ENCODE measurements at places on chromosomes 2 and 18.

DNA sequence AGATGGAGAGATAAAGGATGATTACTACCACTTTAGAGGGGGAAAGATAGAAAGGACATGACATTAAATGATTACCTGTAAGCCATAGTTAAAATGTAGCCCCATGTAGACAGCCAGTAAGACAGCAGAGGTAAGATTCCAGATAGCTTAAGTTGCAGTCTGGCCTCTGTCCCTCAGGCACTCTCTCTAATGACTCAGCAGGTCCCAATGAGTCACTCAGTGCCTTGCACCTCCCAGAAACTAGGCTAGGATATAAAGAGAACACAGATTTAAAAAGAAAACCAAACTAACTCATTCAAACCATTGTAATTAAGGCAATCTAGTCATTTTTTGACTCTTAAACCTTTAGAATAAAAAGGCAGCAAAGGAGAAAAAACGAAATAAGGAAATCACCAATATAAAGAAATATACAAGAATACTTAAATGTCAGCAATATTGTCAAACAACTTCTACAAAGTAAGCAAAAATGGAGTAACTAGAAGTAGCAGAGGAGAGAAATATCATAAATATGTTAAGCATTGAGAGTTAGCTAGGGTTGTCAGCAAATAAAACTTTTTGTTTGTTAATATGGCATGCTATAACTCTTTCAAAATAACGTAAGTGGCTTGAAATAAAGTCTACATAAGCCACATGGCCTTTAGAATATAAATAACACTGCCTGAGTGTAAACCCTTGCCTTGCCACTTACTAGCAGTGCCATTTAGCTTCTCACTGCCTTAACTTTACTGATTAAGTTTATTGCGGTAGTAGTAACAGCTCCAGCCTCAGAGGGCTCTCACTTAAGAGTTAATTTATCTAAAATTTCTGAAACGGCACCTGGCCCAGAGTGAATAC, 48.5 kb downstream of the SOCS6 start:
- peak; percentile 43 for DNase-seq
- H3K4me1 ChIP-seq: 0 out of 2 replicates have a peak, but pooled peaks cover 10% of the 10 kb centered on the region
- no peak overlapping the region for H3K4me3 ChIP-seq
- no peaks in the 10 kb centered on the region for H3K36me3 ChIP-seq

- peaks cover 6% of the 10 kb centered on the region for H3K4me1 ChIP-seq
- peak overlapping the region; percentile 78 for H3K4me3 ChIP-seq
Observed at GRCh38 chr2:86336675-86337243, 667 bp downstream of the REEP1 start.

GRCh38 chr18:10010611-10011015, 96.8 kb downstream of the VAPA start:
- no peak overlapping the region for H3K27ac ChIP-seq
- H3K4me1 ChIP-seq: no peaks in the 10 kb centered on the region
- H3K27me3 ChIP-seq: no peaks in the 10 kb centered on the region
- no peaks in the 10 kb centered on the region for H3K36me3 ChIP-seq

GRCh38 chr2:154693741-154694340, 4.7 kb upstream of the KCNJ3 start:
- no peak overlapping the region for H3K4me3 ChIP-seq
- no peak for DNase-seq
- H3K4me1 ChIP-seq: peaks cover 7% of the 10 kb centered on the region

DNA sequence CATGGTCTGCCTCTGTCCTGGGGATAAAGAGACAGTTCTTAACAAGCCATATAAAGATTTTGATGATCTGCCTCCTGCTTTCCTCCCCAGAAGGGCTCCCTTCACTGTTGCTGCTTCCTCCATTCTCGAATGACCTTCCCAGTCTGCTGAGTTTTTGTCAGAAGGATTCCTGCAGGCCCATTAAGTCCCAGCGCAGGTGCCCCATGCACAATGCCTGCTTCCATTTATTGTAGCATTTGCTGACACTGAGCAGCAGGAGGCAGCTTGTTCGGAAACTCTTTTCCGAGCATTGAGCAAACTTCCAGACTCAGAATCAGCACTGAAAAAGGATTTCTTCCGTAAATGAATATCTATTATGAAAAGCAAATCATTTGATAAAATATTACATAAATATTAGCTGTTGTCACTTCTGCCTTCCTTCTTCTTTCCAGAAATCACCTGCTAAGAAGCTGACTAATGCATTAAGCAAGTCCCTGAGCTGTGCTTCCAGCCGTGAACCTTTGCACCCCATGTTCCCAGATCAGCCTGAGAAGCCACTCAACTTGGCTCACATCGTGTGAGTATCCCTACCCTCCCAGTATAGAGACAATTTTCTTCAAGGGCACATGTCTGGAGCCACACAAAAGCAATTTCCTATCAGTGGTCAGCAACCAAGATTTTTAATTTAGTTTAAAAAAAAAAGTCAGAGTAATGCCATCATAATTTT, 110.4 kb downstream of the DTNA start:
- H3K4me3 ChIP-seq: no peak overlapping the region
- no peak overlapping the region for H3K27ac ChIP-seq
- no peaks in the 10 kb centered on the region for H3K27me3 ChIP-seq
- peak; percentile 54 for DNase-seq
- H3K36me3 ChIP-seq: no peaks in the 10 kb centered on the region

DNA sequence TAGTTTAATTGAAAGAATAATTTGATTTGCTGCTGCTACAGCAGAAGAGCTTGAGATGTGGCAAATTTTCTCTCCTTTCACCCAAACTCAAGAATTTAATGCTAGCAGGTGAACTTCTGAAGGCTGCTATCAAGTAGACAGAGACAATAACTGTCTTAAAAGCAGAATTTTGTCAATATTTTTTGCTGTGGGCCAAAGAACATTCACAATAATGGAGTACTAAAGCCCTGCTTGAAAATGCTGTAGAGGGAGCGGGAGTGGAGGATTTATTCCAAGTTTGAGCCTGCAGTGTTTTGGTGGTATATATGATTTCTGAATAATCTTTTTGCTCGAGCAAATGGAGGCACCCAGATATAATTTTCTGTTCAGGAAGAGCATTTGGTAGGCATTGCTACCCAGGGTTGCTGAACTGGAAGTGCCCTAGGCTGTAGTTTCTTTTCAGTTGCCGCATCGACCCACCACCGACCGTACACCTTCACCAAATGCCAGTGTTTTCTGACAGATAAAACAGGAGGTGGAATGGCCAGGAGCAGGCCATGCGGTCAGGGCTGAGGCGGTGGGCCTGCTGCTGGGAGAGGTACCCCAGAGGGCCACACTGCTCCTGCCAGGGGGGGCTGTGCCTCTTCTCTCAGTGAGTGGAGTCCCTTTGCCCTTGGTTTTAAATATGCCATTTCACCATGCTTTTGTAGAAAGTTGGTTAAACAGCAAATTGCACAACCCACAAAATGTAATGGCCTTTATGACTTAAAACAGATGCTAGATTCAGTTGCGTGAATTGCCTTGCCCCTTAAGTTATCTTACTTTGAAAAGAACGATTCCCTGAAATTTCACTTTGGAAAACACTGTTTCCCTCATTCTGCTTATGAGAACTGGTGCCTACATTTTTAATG, 36.4 kb downstream of the TSHZ1 start:
- H3K4me3 ChIP-seq: no peak overlapping the region
- no peaks in the 10 kb centered on the region for H3K27me3 ChIP-seq
- H3K27ac ChIP-seq: no peak overlapping the region
- DNase-seq: no peak

- no peak for DNase-seq
- H3K27me3 ChIP-seq: no peaks in the 10 kb centered on the region
- no peaks in the 10 kb centered on the region for H3K4me1 ChIP-seq
- no peaks in the 10 kb centered on the region for H3K36me3 ChIP-seq
- no peak overlapping the region for H3K27ac ChIP-seq
Observed at GRCh38 chr2:226514895-226515294, 284.7 kb downstream of the IRS1 start.

DNA sequence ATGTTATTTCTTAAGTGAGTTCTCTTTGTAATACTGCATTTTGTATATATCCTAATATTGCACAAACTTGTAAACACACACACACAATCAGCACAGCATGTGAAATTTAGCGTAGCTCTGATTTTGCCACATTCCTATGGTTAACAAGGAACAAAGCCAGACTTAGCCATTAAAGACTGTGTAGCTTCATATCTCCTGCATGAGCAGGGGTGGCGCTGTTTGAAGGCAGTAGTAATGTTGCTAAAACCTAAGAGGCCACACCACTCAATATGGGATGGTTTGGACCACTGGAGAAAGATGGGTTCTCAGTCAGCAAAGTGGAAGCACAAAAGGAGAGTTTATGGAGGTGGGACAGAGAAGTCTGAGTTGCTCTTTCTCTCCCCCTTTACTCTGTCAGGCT, 61.1 kb upstream of the RND3 start:
- no peaks in the 10 kb centered on the region for H3K4me1 ChIP-seq
- H3K36me3 ChIP-seq: no peaks in the 10 kb centered on the region
- peak; percentile 77 for DNase-seq
- no peaks in the 10 kb centered on the region for H3K27me3 ChIP-seq

DNA sequence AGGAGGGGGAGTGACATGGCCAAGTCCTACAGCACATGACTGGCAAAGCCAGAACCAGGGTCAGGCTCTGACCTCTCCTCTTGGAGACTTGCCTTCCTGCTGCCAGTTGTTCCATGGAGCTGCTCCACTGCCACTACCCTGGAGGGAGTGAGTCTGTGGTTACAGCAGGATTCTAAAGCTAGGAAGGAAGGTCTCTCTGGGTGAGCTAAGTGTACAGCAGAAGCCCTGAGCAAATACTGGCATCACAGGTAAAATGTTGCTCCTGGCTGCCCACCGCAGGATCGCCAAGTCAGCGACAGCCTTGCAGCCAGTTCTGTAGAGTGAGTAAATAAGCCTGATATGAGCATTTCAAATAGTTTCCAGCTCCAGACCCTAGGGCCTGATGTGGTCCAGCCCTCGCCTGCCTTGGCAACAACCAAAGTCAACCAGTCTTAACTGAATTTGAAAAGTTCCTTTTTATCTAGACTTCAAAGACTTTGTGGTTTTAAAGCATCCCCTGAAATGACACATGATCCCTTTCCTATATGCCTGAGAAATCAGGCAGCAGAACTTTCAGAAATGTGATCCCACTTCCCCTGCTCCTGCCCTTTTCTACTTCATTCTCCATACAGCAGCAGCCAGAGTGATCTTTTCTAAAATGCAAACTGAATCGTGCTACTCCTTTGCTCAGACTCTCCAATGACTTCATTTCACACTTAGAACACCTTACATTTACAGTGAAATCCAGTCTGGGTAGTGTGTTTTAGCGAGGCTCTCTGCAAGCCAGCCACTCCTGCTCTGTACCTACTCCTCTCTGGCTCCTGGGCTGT, 114.3 kb downstream of the MGAT5 start:
- H3K4me3 ChIP-seq: no peak overlapping the region
- no peaks in the 10 kb centered on the region for H3K27me3 ChIP-seq
- no peaks in the 10 kb centered on the region for H3K36me3 ChIP-seq
- no peaks in the 10 kb centered on the region for H3K4me1 ChIP-seq
- no peak overlapping the region for H3K27ac ChIP-seq

DNA sequence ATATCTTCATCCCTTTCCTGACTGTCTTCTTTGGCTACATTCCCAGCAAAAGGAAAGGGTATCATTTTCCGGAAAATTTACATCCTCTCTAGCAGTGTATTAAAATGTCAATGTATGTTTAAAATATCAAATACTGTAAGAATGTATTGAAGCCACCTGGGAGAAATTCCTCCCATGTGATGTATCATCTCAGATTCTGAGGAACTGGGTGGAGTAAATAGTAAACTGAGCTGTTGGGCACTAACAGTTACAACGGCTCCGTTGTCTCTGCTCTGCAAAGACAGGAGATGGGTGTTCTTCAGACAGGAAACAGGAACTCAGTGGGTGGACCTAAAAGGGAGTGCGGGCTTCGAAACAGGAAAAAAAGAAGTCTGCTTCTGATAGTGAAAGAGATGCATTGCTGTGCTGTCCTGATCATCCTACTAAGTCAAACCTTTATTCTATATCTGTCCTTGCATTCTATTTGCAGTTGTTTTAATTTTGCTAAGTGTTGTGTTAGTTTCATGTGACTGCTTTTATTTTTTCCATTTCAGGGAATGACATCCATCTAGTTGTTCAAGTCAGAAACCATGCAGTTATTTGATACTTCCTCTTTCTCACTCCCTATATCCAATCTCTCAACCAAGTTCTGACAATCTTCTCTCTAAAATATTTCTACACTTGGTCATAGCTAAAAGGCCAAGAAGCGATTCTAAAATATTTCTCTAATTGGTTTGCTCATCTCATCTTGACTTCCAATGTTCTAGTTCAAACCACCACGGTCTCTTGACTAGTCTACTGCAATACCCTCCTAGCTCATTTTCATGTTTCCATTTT, 19.4 kb downstream of the DOK1 start:
- H3K27ac ChIP-seq: no peak overlapping the region
- H3K27me3 ChIP-seq: no peaks in the 10 kb centered on the region
- H3K4me1 ChIP-seq: no peaks in the 10 kb centered on the region
- H3K36me3 ChIP-seq: no peaks in the 10 kb centered on the region

DNA sequence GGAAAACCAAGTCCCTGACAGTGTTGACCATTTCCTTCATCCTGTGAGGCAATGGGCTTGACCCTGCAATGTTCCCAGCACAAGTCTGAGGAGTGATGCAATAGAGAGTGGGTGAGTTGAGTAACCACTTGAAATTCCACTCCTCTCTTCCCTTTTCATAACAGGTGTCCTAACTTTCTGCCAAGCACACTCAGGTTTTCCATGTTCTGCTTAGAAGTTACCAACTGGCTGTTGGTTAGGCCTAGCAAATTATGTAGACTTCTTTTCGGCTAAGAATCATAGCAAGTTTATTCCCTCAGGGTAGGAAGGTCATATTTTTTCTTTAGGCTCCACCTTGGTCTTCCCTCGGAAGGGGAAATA, 11.5 kb downstream of the GNLY start:
- no peak overlapping the region for H3K27ac ChIP-seq
- H3K4me3 ChIP-seq: no peak overlapping the region
- no peaks in the 10 kb centered on the region for H3K36me3 ChIP-seq
- H3K27me3 ChIP-seq: peaks cover 6% of the 10 kb centered on the region

DNA sequence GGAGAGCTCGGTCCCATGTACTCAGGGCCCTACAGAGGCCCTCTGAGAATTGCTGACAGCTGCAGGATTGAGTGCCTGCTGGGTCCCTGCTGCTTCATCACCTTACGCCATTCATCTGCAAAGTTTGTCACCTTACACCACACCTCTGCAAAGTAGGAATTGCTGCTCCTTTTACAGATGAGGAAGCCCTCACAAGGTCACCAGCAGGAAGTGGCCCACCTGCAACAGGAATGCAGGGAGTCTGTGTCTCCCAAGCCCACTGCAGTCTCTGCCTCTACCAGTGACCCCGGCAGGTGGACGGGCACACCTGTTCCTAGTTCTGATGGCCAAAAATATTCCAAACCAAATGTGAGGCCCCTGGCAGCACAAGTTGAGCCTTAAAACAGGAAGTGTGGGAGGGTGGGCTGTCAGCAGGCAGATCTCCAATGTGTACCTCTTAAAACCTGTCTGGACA, 441.4 kb downstream of the NBAS start:
- DNase-seq: peak; percentile 66
- no peaks in the 10 kb centered on the region for H3K36me3 ChIP-seq
- H3K27me3 ChIP-seq: no peaks in the 10 kb centered on the region
- H3K27ac ChIP-seq: peak overlapping the region; percentile 46

GRCh38 chr2:151927501-151928221, 99.4 kb upstream of the ARL5A start:
- no peak overlapping the region for H3K27ac ChIP-seq
- no peak overlapping the region for H3K4me3 ChIP-seq
- peaks cover 19% of the 10 kb centered on the region for H3K4me1 ChIP-seq
- H3K27me3 ChIP-seq: no peaks in the 10 kb centered on the region

GRCh38 chr2:205352593-205352992, 329.7 kb upstream of the NRP2 start:
- no peak for DNase-seq
- no peaks in the 10 kb centered on the region for H3K36me3 ChIP-seq
- H3K4me1 ChIP-seq: peaks cover 8% of the 10 kb centered on the region

GRCh38 chr2:144431392-144431783, 88.5 kb downstream of the ZEB2 start:
- DNase-seq: peak; percentile 60
- no peaks in the 10 kb centered on the region for H3K27me3 ChIP-seq
- peak overlapping the region; percentile 7 for H3K4me3 ChIP-seq
- no peaks in the 10 kb centered on the region for H3K36me3 ChIP-seq

All from GM23338 (cell line).